Stimulated activated CD8-positive, alpha-beta memory T cell treated with anti-CD3 and anti-CD28 coated beads, Interleukin-2, amount 100 ng/mL, for 1 hour (primary cell): ENCODE measurements at places on chromosomes 7 and 10.

DNA sequence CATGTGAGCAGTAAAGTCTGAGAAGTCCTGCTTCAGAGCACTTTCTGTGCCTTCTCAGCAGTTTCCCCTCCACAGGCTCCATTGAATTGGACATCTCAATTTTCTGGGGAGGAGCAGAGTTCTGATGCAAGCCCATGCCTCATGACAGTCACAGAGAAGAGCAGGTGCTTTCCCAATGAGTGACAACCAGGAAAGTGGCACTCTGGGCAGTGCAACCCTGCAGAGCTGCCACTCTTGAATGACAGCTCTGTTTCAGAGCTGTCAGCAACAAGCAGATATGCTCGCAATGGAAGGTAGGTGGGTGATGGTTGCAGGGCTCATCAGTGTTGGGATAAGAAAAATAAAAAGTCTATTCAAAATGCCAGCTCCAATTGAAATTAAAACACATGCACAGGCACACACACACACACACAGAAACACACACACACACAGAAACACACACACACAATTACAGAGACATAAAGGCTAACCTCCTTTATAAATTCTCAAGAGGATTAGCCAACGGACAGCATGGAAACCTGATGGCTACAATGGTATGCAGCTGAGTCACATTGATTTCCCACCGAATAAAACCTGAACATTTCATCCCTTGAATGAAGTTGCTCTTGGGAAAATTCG lies 50.5 kb downstream of the C10orf67 start:
- DNase-seq: no peak

- no peak for DNase-seq
Measured at GRCh38 chr10:30247704-30248103, 101.4 kb downstream of the MTPAP start.

DNA sequence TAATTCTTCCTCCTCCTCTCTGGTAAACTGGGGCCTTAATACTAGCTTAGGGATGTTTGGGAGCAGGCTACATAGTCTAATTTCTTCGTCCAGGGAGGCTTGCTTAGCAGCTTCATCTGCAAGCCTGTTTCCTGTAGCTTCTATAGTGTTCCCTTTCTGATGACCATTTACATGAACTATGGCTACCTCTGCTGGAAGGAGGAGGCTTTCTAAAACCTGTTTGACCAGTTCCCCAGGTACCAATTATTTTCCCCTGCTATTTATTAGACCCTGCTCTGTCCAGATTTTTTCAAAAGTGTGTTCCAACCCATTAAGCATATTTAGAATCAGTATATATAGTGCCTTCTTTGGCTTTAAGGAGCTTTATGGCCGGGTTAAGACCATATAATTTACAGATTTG lies 38.8 kb upstream of the DNAH11 start:
- DNase-seq: no peak

- DNase-seq: no peak
Measured at GRCh38 chr10:79063661-79064492, 4.9 kb upstream of the ZMIZ1 start.

DNA sequence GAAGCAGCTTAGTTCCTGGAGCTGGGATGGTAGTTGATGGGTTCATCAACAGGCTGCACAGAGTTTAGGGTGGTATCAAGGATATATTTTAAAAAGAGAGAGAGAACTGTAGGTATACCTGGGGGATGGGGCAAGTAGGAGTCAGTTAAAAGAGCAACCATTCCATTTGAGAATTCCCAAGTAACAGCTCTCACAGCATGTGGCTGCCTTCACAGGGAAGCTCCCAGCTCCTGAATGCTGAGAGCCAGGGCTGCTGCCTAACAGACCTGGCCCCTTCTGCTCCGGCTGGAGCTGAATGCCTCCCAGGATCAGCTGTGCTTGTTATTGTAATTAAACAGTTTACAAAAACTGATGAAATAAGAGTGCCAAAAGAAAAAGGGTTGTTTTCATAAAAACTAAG lies 58.8 kb upstream of the GPR26 start:
- DNase-seq: no peak

- no peak for DNase-seq
Measured at GRCh38 chr10:133151543-133151972, 8.5 kb upstream of the KNDC1 start.

DNA sequence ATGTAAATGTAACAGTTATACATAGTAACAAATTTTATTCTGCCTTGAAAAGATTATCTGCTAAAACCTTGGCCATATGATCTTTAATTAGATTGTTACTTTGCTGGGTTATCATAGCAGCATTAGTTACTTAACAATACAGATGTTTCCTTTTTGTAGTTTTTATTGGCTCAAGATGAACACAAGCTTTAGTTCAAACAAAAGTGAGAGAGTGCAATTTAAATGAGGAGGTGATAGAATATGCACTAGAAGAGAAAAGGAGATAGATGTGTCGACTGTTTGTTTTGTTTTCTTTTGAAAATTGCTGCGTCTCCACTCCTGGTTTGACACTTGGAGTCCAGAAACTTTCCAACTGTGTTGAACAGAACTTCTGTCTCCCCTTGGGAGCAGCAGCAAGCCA lies 91.4 kb upstream of the CAV2 start:
- DNase-seq: no peak

- DNase-seq: no peak
Measured at GRCh38 chr7:30837581-30837980, 66.4 kb downstream of the MINDY4 start.

GRCh38 chr7:47681249-47681810 lies 99.4 kb upstream of the TNS3 start:
- DNase-seq: no peak

DNA sequence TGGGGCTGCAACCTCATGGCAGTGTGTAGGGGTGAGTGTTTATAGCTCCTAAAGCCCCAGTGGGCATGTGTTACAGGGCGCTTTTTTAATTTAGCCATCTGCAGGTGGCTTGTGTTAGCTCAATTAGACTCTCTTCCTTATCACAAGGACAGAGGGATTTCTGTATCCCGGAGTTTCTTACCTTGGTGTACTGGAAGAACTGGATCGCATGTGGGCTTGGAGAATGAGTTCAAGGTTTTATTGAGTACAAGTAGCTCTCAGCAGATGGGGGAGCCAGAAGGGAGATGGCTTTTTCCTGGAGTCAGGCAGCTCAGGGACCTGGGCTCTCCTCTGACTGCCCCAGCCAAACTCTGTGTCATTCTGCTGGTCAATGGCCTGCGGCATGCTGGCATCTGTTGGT lies 153.5 kb upstream of the C7orf33 start:
- DNase-seq: no peak

DNA sequence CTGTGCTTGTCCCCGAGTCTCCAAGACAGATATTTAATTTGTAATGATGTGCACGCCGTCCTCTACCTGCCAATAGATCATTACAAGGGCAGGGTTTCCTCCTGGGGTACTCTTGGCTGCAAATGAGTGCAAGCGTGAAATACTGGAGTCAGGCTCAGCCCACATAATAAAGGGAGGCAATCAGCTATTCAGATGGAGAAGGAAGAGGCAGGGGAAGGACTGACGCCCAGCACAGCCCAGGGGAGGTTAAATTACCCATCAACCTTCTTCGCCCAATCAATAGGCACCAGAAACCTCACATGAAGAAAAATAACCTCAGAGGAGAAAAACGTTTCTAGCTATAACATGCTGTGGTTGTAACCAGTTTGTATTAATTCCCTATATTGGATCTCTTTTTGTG lies 544.9 kb upstream of the ADARB2 start:
- DNase-seq: no peak

- DNase-seq: no peak
Measured at GRCh38 chr7:37669818-37670217, 13.7 kb upstream of the GPR141 start.
